ENCODE measurements at places on chromosomes 6 and 20.

DNA sequence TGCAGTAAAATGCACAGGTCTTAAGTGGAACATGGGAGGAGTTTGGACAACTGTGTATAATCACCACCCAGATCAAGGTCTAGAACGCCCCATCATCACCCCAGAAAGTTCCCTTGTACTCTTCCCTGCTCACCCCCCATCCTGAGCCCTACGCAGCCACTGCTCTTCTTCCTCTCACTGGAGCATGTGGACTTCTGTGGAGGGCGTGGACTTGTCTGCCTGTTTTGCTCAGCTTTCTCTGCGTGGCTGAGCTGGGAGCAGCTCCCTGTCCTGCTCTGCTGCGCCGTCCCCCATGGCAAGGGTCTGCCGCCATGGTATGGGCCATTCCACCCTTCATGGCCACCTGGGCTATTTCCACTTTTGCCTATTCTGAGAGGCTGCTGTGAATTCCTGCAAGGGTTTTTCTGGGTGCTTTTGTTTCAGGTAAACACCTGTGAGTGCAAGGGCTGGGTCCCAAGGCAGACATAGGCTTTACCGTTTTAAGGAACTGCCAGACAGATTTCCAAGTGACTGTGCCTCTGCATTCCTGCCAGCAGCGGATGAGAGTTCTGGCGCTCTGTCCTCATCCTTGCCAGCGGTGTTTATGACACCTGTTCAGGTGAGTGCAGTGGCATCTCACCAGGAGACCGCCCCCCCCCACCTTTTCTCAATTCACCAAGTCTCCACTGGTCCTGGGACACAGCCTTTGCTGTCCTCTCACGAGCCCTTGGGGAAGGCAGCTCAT is 19.7 kb downstream of the PCK1 start:
- no peak for DNase-seq

DNA sequence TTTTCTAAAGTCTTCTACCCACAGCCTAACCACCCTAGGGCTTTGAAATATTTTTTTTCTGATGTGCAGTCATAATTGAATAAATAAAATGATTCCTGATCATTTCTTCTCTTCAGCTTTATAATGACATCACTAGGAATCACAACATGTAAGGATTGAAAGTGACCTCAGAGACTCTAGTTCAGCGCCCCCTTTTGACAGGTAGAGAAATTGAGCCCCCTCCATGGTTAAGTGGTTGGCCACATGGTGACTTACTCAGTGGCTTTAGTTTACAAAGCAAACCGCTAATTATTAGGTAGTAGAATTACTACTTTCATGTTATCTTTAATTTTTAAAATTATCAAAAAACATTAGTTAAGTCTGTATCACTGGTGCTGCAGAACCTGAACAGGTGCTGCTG is 13.3 kb upstream of the SLC2A12 start:
- peak; percentile 39 for DNase-seq

- DNase-seq = peak; percentile 91
Measured at GRCh38 chr20:50834599-50835005, 39.7 kb downstream of the BCAS4 start.

GRCh38 chr20:653590-654416 is 803 bp upstream of the SRXN1 start:
- no peak for DNase-seq

- no peak for DNase-seq
Measured at GRCh38 chr6:104095661-104096416, 763.9 kb downstream of the HACE1 start.

GRCh38 chr6:36436466-36436865 is 6.2 kb downstream of the PXT1 start:
- DNase-seq = peak; percentile 49

- DNase-seq = peak; percentile 24
Measured at GRCh38 chr6:35969646-35970045, 48.7 kb upstream of the SRPK1 start.

DNA sequence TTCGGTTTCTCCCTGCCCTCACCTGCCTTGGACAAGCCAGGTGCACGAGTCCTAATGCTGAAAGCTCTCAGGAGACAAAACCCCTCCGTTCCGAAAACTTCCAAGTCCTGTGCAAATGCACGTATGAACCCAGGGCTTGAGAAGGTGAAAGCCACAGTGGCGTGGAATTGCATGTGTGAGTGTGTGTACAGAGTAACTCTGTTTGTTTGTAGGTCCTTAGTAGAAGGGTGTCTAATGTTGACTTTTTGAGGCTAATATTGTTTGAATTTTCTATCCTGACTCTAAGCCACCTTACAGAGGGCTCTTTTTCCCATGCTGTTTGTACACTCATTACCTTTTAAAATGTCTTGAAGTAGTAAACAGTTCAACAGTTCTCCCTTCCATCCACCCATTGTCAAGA is 129.1 kb downstream of the FOXA2 start:
- no peak for DNase-seq

DNA sequence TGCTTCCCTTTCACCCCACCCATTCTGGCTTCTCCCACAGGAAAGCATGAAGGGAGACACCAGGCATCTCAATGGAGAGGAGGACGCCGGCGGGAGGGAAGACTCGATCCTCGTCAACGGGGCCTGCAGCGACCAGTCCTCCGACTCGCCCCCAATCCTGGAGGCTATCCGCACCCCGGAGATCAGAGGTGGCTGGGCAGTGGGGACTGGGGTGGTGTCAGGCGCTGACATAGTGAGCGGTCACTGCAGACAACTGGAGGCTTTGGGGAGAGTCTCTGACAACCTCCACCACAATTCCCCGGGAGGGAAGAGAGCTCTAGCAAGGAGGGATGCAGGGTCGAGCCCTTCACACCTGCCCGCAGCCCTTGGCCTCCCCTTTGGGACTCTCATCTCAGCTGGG is 18.1 kb downstream of the DNMT3B start:
- no peak for DNase-seq

- no peak for DNase-seq
Measured at GRCh38 chr6:10721850-10722569, 860 bp upstream of the TMEM14C start.

DNA sequence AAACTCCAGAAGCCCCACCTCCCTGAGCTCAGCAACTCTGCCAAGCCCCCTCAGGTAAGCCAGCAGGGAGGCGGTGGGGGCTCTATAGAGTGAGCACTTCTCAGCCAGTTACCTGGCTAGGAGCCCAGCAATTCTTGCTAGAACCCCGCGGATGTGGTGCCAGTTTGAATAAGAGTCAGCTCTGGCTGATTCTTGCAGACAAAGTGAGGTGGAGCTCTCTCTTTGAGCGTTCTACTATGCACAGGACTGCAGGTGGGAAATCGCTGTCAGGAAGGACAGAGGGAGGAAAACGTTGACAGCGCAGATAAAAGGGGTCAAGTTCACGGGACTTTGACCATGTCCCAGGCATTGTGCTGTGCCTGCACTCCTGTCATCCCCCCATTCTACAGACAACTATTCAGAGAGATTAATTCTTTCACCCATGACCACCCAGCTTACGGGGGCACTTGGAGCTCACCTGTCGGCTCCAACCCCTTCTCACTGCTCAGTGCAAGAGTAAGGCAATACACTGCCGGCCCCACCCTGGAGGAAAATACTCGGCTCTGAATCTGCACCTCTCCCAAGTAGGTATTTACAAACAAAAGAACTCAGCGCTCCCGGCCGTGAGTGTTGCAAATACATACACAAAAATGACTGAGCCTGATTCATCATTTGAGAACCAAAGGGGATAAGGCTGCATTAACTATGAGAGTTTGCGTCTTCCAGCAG is 92.9 kb downstream of the ANKRD60 start:
- DNase-seq = peak; percentile 38

- DNase-seq = no peak
Measured at GRCh38 chr6:11391934-11392777, 145.4 kb upstream of the TMEM170B start.

GRCh38 chr6:72267470-72267869 is 354.4 kb upstream of the KCNQ5 start:
- no peak for DNase-seq

- no peak for DNase-seq
Measured at GRCh38 chr6:166850677-166851076, 105.7 kb downstream of the RNASET2 start.

GRCh38 chr6:28863604-28864325 is 60.0 kb downstream of the TRIM27 start:
- peak; percentile 78 for DNase-seq

- DNase-seq = no peak
Measured at GRCh38 chr6:14642842-14643241, 525.3 kb downstream of the CD83 start.

DNA sequence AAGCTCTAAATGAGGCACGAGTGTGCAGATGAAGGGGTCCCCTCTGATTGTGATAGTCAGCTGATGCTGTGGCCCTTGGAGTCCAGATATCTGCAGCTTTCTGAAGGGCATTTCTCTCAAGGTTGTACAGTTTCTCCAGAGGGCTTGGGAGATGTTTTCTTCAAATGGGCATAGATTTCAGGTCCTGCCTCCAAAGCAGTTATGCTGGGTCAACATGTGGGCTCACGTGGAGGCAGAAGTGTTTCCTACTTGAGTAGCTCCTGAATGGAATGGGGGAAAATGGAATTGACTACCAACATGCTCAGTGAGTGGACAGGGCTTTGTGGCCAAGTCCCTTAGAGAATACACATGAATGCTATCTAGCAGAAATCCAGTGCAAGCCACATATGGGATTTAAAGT is 360.7 kb downstream of the SAMD5 start:
- no peak for DNase-seq

DNA sequence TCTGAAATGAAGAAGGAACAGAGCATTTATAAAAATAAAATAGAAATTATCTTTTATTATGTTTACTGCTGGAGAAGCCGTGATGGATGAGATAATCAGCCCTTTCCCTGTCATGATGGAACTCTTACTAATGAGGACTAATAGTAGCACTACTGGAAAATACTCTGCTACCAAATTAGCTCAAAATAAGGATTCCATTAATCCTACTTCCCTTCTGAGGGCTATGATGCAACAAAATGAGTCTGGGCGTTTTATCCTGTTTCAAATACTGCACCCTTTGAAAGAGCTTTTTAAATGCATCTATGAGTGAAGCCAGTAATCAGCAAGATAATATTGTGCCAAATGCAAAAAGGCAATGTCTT is 59.3 kb upstream of the CARMIL1 start:
- DNase-seq = no peak

- no peak for DNase-seq
Measured at GRCh38 chr6:34527751-34528670, 28.1 kb downstream of the SPDEF start.

DNA sequence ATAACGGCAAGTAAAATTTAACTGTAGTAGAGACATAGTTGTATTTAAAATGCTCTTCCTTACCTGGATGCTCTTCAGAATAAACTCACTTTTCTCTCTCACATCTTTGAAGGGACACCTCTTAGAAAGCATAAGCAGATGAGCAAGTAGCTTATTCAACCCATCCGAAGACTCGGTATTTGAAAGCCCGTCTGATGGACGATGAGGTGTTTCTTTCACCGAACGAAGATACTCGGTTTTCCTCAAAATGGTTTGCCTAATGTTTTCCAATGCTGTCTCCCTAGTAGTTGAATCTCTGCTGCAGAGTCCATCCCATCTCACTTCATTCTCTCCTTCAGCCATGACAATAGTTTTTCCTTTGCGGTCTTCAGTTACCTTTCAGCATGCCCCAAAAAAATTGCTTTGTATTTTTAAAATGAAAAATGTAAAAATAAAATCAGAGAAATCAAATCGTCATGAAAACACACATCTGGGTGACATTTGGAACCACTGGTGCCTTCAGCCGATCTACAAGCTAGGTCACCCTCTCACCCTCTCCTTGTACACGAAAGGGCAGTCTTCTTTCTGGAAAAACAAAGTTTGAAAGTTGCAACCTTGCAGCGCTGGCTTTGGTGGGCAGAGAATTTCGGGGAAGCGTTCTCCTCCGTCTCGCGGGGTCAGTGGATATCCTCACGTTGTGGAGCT is 772 bp downstream of the SESN1 start:
- peak; percentile 16 for DNase-seq

DNA sequence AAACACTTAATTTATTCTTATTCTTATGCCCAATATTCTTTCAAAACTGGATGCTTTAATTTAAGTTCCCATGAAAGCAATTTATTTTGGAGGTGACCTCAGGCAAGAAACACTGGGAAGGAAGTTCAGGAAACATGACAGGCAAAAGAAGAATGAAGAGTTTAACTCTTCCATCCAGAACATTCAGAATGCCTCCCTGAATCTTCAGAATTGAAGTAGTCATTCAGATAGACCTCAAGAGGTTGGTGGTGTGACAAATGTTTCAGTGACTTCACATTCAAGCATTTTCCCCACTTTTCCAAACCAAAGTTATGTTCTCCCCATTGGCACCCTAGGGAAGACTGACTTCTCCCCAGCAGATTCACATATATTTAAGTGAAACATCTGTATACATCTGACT is 110.5 kb downstream of the HAO1 start:
- DNase-seq = no peak

DNA sequence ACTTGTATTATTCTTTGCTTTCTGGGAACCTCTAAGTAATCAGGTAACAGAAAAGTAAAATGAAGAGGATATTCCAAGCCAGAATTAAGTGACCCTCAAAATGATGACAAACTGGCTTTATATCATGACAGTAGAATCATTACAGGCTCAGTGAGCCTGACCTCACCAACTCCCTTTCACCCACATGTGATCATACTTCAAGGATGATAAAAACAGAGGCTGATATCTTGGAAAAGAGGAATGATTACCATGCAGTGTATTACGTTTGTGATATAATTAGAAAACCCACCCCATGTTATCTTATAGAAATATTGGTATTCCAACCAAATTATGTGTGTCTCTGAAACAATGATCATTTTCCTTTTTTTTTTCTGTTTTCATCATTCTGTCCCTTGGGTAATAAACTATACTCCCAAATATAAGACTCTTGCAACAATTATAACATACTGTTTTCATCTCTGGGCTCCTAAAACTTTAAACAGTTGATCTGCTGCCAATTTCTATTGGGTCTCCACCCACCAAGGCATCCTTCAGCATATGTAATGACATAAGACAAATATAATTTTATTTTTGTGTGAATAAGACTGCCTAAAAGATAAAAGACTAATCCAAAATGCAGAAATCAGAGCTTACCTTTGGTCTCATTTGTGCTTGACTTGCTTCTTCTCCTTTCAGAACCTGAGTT is 115.7 kb downstream of the DST start:
- no peak for DNase-seq

GRCh38 chr6:558089-558488 is 98.8 kb downstream of the HUS1B start:
- DNase-seq = no peak

DNA sequence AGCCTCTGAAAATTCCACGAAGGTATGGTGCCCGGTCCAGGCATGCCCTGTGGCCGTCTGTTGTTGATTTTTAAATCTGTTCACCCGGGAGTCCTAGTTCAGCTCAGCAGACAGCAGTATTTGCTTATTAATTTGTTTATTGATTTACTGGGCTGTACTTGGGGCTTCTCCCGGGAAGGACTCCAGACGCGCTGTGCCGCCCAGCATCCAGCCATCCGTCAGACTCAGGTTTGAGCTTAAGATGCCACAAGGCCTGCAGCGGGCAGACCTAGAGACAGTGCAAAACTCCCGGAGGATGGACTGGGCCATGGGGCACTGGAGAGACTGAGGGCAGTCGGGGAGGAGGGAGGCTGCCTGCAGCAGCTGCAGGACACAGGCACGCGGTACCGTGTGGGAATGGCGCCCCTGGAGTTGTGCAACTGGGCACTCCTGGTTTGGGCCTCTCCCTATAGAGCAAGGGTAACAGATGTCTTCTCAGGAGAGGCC is 17.3 kb upstream of the CCDC167 start:
- DNase-seq = no peak

GRCh38 chr6:10861086-10861485 is 20.8 kb downstream of the GCM2 start:
- no peak for DNase-seq
